Choroid plexus epithelial cell (primary cell): ENCODE measurements at places on chromosomes 16 and 17.

DNA sequence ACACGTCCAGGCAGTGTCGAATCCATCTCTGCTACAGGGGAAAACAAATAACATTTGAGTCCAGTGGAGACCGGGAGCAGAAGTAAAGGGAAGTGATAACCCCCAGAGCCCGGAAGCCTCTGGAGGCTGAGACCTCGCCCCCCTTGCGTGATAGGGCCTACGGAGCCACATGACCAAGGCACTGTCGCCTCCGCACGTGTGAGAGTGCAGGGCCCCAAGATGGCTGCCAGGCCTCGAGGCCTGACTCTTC lies 7.2 kb upstream of the CD68 start:
- no peak for DNase-seq

DNA sequence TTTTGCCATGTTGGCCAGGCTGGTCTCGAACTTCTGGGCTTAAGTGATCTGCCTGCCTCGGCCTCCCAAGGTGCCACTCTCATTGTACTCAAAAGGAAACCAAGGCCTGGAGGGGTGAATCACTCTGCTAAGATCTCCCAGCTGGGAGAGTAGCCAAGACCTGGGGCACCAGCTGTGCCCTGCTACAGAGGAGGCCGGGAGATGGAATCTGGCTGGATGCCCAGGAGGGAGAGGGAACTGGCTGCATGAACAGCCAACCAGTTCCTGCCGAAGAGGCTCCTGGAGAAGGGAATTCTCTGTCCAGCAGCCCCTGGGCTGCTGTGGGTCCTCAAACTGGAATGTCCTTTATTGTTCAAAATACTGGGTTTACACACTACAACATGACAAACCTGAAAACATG lies 238.7 kb upstream of the CIBAR2 start:
- peak; percentile 89 for DNase-seq

- peak; percentile 56 for DNase-seq
These were observed 2.0 kb downstream of the TBC1D10B start for GRCh38 chr16:30368122-30368791.

DNA sequence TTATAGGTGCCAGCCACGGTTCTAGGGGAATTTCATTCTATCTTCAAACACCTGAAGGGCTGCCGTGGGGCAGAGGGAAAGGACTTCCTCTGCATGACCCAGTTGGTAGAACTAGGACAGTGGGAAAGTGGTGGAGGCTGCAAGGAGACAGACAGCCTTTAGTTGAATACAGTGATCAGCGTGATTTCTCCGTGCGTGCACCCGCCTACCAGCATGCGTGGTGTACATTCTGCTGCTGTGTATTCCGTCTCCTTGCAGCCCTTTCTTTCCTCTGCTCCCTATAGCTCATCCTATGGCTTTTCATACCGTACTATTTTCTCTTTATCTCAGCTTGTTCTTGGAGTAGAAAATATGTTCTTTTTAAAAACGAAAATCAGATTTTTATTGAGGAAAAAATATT lies 146.9 kb downstream of the MRM1 start:
- DNase-seq = no peak

DNA sequence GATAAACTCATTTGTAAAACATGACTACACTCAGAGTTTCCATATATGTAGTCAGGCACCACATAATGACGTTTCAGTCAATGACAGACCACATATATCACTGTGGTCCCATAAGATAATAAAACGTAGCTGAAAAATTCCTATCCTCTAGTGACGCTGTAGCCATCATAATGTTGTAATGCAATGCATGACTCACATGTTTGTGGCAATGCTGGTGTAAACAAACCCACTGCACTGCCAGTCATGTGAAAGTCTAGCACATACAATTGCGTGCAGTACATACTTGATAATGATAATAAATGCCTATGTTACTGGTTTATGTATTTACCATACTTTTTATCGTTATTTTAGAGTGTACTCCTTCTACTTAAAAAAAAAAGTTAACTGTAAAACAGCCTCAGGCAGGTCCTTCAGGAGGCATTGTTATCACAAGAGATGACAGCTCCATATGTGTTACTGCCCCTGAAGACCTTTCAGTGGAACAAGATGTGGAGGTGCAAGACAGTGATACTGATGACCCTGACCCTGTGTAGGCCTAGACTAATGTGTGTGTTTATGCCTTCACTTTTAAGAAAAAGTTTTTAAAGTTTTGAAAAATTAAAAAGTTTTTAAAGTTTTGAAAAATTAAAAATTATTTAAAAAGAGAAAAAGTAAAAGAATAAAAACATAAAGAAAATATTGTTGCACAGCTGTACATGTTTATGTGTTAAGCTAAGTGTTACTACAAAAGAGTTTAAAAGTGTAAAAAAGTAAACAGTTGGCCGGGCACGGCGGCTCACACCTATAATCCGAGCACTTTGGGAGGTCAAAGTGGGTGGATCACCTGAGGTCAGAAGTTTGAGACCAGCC lies 9.0 kb downstream of the STAT5B start:
- peak; percentile 96 for DNase-seq

DNA sequence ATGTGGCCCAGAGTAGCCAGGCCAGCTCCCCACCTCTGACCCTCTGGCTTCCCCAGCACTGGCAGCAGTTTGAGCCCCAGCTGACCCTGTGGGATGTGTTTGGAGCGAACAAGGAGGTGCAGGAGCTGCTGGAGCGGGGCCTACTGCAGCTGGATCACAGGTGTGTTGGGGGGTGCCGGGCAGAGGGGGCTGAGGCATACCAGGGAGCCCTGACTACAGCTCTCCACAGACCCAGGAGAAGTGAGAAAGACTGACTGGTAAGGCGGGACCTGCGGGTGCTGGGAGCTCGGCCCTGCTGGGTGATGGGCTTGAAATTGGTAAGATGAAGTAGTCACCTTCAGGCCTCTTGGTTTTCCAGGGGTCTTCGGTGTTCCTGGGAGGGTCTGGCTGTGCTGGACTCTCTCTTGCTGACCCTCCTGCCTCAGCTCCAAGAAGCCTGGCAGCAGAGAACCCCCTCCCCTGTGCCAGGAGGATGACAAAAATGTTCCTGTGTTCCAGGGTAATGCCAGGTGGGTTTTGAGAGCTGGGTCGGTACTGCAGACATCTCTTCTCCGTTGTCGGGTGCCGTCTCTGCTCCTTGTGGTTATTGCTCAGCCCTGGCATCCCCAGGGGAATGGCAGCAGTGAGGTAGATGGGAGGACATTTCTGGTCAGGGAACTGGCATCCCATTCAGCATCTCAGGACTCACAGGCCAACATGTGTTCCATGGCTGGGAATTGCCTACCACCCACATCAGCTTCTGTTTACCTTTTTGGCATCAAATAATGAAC lies 5.9 kb downstream of the RSAD1 start:
- no peak for DNase-seq

- no peak for DNase-seq
These were observed 6.3 kb upstream of the ERCC4 start for GRCh38 chr16:13913374-13914292.

GRCh38 chr17:7589204-7589868 lies 558 bp downstream of the SOX15 start:
- DNase-seq = peak; percentile 90

GRCh38 chr17:72060084-72060483 lies 60.7 kb upstream of the SOX9 start:
- no peak for DNase-seq

DNA sequence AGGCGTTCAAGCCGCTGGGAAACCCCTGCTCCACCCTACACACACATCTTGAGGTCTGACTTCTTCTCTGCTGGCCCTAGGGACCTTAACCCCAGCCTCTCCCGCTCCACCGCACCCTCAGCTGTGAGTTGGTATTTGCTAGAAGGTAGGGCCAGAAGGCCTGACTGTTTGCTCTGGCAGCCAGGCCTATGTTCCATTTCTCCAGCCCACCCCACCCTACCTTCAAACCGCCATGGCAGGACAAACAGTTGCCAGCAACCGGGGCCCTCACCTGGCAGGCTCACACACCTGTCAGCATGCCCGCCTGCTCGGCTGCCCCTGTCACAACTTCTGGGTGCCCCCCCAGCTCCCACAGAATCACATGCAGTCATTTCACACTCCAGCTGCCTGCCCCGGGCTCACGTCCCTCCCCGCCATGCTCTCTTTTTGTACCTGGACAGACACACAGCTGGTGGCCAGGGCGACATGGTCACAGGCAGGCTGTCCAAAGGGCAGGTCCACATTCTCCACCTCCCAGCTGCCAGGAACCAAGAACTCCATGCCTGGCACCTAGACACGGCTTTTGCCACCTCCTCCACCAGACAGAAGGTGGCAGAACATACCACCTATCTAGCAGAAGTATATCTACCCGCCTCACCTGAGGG lies 2.6 kb upstream of the ATP2A3 start:
- no peak for DNase-seq

- no peak for DNase-seq
These were observed 2.0 kb downstream of the ADGRG1 start for GRCh38 chr16:57630407-57630797.

GRCh38 chr16:6496996-6497395 lies 835.6 kb upstream of the RBFOX1 start:
- peak; percentile 3 for DNase-seq

- DNase-seq = no peak
These were observed 3.4 kb upstream of the KRTAP2-4 start for GRCh38 chr17:41069031-41069430.
